ENCODE measurements at places on chromosomes 7 and 10.

DNA sequence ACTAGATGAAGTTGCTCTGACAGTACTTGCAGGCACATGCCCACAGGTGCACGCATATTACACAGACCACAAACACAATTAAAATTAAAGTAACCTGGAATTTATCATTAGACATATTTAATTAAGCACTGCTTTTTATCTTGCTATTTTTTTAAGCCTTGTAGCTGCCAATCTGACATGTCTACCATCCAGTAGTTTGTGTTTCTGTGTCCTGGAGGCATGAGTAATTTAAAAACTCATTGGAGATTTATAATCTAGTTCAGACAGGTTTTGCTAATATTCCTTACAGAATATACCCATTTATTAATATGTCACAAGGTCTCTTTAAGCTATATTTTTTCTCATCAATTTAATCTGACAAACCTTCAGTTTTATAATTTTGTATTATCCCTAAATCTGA lies 445.0 kb upstream of the KLF6 start:
- no peak for DNase-seq

- no peak for DNase-seq
Measured at GRCh38 chr10:48243487-48243886, 31.0 kb downstream of the FRMPD2 start.

GRCh38 chr10:123269017-123269552 lies 114.9 kb downstream of the BUB3 start:
- DNase-seq, result no peak

GRCh38 chr7:114656466-114656865 lies 241.9 kb downstream of the FOXP2 start:
- no peak for DNase-seq

DNA sequence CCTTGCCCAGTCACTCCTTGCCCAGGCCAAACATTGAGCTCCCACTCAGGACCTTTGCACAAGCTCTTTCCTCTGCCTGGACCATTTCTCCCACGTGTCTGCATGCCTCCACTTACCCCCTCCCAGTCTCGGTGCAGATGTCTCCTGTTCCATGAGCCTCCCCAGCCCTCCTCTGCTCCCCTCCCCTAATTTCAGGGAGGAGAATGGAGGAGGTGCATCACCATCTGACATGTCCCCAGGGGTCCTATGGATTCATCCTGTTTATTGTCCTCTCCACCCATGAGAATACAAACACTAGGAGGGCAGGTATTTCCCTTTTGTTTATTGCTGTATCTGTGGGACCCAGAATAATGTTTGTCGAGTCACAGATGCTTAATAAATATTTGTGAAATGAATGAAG lies 8.6 kb upstream of the GRID2IP start:
- DNase-seq, result no peak

- DNase-seq, result no peak
Measured at GRCh38 chr7:25087855-25088254, 37.2 kb downstream of the CYCS start.

- no peak for DNase-seq
Measured at GRCh38 chr10:64037071-64037661, 516.0 kb downstream of the REEP3 start.

DNA sequence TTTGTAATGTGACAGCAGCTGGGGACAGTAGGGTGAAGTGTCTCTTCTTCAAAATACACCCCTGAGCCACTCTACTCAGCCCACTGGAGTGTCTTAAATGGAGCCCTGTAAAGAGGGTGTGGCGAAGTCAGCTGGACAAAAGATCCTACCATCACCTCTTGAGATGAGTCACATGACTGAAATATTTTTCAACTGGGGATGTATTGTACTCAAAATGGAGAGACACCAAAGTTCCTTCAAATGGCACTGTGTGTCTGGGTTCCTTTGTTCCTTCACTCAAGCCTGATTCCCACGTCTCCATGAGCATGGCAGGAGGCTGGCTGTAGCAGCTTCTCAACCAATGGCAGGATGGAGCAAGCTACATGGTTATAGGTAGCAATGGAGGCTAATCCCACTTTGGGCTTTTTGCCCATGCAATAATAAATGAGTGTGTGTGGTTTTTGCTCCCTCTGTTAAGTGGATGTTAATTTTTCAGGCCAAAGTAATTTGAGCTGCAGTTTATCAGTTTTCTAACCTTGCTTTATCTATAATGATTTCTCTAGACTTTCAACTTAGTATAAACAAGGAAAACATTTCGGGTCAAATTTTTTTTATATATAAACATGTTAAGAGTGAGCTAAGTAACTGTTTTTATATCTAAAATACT lies 68.2 kb downstream of the CLEC2L start:
- no peak for DNase-seq

DNA sequence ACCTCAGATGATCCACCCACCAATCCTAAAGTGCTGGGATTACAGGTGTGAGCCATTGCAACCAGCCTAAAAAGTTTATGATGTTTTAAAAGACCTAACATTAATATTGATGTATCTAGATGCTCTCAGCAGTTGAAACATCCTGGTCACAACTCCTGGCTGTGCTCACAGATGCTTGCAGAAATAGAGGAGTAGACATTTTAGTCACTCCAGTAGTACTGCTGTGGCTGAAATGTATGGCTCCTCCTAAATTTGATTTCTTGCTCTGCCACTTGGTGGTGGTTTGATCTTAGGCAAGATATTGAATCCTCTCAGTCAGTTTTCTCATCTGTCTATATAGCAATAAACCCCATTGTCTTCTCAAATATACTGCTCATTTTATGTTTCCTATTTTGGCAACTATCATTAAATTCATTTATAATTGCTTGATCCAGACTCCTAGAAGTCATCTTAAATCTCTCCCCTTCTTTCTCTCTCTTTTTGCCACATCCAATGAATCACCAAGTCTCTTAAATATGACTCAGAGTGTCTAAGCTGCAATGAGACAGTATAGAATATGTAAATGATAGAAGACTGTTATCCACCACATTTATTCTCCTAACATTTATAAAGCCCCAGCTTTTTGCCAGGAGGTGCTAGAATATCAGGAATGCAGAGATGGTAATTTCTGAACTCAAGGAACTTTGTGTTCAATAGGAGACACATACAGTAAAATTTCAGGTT lies 78.1 kb upstream of the NRBF2 start:
- peak; percentile 57 for DNase-seq

GRCh38 chr10:108583877-108584276 lies 1339.4 kb downstream of the XPNPEP1 start:
- no peak for DNase-seq

DNA sequence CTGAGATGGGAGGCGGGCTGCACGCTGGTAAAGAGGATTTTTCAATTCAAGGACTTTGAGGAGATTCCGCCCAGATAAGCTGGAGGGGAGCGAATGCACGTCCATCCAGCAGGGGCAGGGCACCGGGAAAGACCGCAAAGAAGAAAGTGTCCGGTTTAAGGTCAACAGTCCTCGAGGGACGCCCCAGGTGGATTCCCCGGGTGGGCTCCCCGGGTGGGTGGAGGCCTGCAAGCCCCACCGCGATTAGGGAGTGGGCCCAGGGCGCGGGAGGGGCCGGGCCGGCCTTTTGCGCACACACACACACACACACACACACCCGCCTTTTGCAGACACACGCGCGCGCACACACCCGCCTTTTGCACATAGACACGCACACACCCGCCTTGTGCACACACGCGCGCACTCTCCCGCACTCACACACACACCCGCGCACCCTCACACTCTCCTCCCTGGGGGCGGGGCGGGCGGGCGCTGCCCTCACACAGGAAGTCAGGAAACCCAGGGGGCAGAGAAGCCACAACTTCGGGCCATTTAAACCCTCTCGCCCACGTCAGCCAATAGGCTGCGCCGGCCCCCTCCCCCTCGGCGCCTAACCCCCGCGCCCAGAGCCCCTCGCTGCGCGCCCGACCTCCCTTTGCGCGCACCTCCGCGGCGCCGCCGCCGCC lies 615 bp downstream of the ARHGAP12 start:
- peak; percentile 59 for DNase-seq

- DNase-seq, result no peak
Measured at GRCh38 chr7:2202361-2202761, 30.4 kb downstream of the MAD1L1 start.

- peak; percentile 5 for DNase-seq
Measured at GRCh38 chr7:22210355-22210754, 146.6 kb downstream of the RAPGEF5 start.

GRCh38 chr7:80552031-80552694 lies 40.3 kb upstream of the GNAT3 start:
- peak; percentile 11 for DNase-seq

DNA sequence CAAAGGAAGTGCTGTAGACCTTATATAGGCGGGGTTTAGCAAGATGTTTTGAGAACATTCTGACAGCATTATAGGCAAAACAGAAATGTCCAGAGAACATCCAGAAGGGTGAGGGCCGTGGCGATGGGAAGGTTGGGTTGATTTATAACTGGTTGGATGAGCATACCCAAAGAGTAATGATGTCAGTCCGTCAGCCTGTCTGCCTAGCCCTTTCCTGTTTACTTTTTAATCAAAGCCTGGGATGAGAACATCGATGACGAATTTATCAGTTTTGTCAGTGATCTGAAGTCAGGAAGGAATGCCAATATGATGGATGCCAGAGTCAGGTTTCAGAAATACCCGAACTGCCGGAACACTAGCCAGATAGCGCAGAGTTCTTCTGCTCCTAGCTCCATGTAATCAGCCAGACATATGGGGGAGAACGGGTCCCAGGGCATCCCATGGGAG lies 33.8 kb upstream of the TRIM8 start:
- no peak for DNase-seq

- DNase-seq, result no peak
Measured at GRCh38 chr7:86991093-86991769, 68.2 kb downstream of the ELAPOR2 start.

GRCh38 chr10:128463991-128464760 lies 338.0 kb upstream of the MKI67 start:
- no peak for DNase-seq

GRCh38 chr7:76292213-76292573 lies 10.3 kb upstream of the HSPB1 start:
- DNase-seq, result no peak

- no peak for DNase-seq
Measured at GRCh38 chr7:53940483-53940882, 601.7 kb upstream of the VSTM2A start.

GRCh38 chr10:49558190-49558589 lies 19.3 kb upstream of the ERCC6 start:
- DNase-seq, result no peak

- no peak for DNase-seq
Measured at GRCh38 chr7:42930889-42931288, 1.1 kb downstream of the PSMA2 start.

- DNase-seq, result no peak
Measured at GRCh38 chr10:28761084-28761846, 83.9 kb downstream of the BAMBI start.

- DNase-seq, result no peak
Measured at GRCh38 chr10:46240684-46241565, 45.9 kb upstream of the ANTXRL start.
